ENCODE measurements at places on chromosomes 11 and 22.

- no peaks in the 10 kb centered on the region for H3K27me3 ChIP-seq
- no peak overlapping the region for H3K4me3 ChIP-seq
- H3K36me3 ChIP-seq = peaks cover 24% of the 10 kb centered on the region
- DNase-seq = no peak
- no peaks in the 10 kb centered on the region for H3K4me1 ChIP-seq
Measured at GRCh38 chr22:32389685-32390084, 22.4 kb downstream of the RTCB start.

DNA sequence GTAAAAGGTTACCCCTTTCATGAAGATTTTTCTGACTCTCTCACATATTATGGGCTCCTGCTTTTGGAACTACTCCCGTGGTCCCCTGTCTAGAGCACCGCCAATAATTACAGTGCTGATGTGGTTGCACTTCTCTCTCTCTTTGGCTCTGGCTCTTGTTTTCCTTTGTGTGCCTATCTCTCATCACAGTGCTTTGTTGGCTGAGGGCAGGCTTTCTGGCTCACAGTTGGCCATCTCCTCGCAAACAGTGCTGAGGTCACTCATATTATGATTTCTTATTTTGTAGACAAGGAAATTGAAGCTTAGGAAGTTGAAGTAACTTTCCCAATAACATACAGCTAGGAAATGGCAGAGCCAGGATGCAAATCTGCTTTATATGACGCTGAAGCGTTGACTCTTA lies 192.5 kb downstream of the DDX10 start:
- no peak for DNase-seq
- H3K4me1 ChIP-seq = no peaks in the 10 kb centered on the region
- no peaks in the 10 kb centered on the region for H3K27me3 ChIP-seq
- H3K4me3 ChIP-seq = no peak overlapping the region
- H3K36me3 ChIP-seq = no peaks in the 10 kb centered on the region
- H3K27ac ChIP-seq = no peak overlapping the region

DNA sequence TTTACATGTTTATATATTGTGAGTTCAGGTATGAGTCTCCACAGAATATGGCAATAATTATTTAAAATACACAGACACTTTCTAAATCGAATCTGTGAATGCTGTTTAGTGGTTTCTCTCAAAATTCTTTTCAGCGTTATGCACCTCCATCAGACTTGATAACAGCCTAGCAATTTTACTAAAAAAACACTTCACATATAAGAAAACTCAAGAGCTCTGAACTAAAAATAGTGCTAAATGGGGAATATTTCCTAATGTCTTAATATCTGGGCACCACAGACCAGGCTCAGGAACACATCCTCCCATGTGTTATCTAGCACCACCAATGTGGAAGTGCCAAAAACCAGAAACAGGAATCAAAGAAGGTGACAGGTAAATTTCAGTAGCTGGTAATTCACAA lies 47.9 kb downstream of the ARHGAP32 start:
- no peak for DNase-seq
- H3K27me3 ChIP-seq = no peaks in the 10 kb centered on the region
- no peak overlapping the region for H3K4me3 ChIP-seq

GRCh38 chr11:67662835-67663531 lies 11.4 kb downstream of the ALDH3B2 start:
- DNase-seq = no peak
- no peak overlapping the region for H3K4me3 ChIP-seq
- H3K27ac ChIP-seq = no peak overlapping the region

DNA sequence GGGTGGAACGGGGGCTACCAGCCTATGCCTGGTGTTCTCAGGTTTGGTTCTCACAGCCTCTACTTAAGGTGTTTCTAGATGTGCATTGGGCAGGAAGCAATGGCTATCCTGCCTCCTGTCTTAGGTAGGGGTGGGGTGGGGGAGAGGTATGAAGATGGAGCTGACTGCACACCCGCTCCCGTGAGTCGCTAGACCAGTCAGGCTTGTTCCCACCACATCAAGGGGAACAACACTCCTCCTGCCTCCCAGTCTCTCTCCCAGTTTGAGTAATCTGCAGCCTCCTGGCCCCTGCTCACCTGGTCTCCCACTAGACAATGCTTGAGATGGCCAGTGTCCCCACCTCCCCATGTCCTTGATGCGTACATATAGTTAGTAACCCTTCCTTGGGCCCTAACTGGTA lies 79.3 kb upstream of the TENM4 start:
- H3K36me3 ChIP-seq = no peaks in the 10 kb centered on the region
- H3K4me1 ChIP-seq = no peaks in the 10 kb centered on the region
- no peaks in the 10 kb centered on the region for H3K27me3 ChIP-seq
- DNase-seq = no peak
- no peak overlapping the region for H3K4me3 ChIP-seq

GRCh38 chr11:17770917-17771316 lies 36.3 kb downstream of the KCNC1 start:
- H3K4me3 ChIP-seq = no peak overlapping the region
- H3K4me1 ChIP-seq = no peaks in the 10 kb centered on the region
- no peaks in the 10 kb centered on the region for H3K36me3 ChIP-seq
- no peak overlapping the region for H3K27ac ChIP-seq
- H3K27me3 ChIP-seq = no peaks in the 10 kb centered on the region

Data from iPS DF 6.9 (cell line).